Adrenal gland (tissue), 19 donors: ENCODE measurements at places on chromosomes 16 and 17. TPM values are rescaled to one million over a fixed set of nuclear protein-coding genes. Genes with fewer than 3 reads are reported as not detected.

The SLC35G6 gene
- not detected for total RNA-seq

The IL34 gene
- 58.8 TPM for total RNA-seq

The GRIN2A gene
- total RNA-seq, result not detected

The ZG16B gene
- 1.4 TPM for total RNA-seq

The BICDL2 gene
- total RNA-seq, result not detected

The C17orf78 gene
- total RNA-seq, result not detected

The SMIM5 gene
- 0.17 TPM for total RNA-seq

DNA sequence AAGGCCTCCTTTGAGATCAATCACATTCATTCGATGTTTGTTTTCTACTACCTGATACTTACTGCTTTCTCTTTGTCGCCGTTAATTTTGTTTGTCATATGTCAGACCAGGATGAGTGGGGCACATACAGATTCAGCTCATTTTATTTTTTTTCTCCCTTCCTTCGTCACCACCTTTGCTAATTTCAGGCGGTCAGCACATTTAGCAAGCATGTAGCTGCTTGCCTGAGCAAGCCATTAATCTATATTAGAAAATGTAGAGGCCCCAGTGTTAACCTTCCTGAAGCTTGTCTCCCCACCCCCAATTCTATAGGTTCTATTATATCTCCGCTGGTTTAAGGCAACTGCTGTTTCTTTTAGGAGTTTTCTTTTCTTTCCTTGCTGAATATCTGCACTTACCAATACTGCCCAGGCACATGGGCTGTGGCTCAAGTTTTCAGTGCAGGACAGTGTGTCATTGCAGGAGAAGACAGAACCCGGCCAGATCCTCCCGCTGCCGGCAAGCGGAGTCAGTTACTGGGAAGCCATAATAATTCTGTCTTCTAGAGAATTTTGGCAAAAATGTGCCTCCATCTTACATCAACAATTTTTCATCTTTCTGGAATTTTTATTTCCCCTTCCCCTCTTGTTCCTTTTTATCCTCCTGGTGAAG, 714.3 kb downstream of the WWOX start:
- DNase-seq, result no peak
- H3K4me3 ChIP-seq, result no peak overlapping the region
- H3K27ac ChIP-seq, result no peak overlapping the region

GRCh38 chr16:67265834-67266233, 13.5 kb upstream of the PLEKHG4 start:
- no peak overlapping the region for H3K4me3 ChIP-seq
- peaks cover 5% of the 10 kb centered on the region for H3K27me3 ChIP-seq
- no peaks in the 10 kb centered on the region for H3K36me3 ChIP-seq
- no peak overlapping the region for H3K27ac ChIP-seq

- no peak overlapping the region for H3K27ac ChIP-seq
- H3K4me3 ChIP-seq, result no peak overlapping the region
- no peaks in the 10 kb centered on the region for H3K4me1 ChIP-seq
- DNase-seq, result no peak
- no peaks in the 10 kb centered on the region for H3K36me3 ChIP-seq
Observed at GRCh38 chr17:60926466-60927183, 249.0 kb downstream of the BCAS3 start.

DNA sequence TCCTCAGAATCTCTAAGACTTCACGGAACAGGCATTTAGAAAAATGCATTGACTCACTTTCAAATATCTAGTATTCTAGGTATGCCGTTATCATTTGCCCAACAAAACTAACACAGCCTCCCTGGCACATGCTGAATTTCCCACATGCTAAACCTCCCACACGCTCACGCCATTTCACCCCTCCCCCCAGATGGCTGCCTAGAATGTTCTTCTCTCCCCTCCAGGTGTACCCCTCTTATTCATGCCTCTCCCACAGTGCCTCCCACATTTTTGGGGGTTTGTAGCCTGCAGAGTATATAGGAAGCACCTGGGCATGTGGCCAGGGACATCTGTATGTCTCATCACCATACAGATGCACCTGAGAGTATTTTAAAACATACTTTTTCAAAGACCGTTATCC, 38.2 kb upstream of the ICAM2 start:
- no peaks in the 10 kb centered on the region for H3K27me3 ChIP-seq
- H3K4me1 ChIP-seq, result peaks cover 29% of the 10 kb centered on the region
- H3K27ac ChIP-seq, result no peak overlapping the region
- no peaks in the 10 kb centered on the region for H3K36me3 ChIP-seq

DNA sequence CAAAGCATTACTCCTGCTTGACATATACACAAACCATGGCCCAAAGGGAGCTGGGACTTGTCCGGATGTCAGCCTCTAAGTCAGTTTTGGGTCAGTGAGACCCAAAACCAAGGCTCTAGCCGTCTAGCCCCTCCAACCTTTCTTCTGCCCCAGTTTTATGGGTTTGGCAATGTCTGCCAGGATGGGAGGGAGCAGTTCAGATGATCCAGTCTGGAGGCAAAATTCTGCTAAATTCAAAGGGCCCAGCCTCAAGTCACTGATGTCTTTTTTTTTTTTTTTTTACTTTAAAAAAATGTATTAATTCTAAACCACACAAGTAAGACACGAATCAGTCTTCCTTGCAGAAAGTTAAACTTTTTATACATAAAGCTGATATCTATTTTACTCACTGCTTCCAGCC, 8.6 kb downstream of the NLRC5 start:
- no peaks in the 10 kb centered on the region for H3K36me3 ChIP-seq
- no peak for DNase-seq
- no peaks in the 10 kb centered on the region for H3K4me1 ChIP-seq

GRCh38 chr17:12768255-12768654, 21.0 kb upstream of the ARHGAP44 start:
- no peaks in the 10 kb centered on the region for H3K4me1 ChIP-seq
- H3K27me3 ChIP-seq, result no peaks in the 10 kb centered on the region
- no peak for DNase-seq
- no peaks in the 10 kb centered on the region for H3K36me3 ChIP-seq
- no peak overlapping the region for H3K4me3 ChIP-seq

DNA sequence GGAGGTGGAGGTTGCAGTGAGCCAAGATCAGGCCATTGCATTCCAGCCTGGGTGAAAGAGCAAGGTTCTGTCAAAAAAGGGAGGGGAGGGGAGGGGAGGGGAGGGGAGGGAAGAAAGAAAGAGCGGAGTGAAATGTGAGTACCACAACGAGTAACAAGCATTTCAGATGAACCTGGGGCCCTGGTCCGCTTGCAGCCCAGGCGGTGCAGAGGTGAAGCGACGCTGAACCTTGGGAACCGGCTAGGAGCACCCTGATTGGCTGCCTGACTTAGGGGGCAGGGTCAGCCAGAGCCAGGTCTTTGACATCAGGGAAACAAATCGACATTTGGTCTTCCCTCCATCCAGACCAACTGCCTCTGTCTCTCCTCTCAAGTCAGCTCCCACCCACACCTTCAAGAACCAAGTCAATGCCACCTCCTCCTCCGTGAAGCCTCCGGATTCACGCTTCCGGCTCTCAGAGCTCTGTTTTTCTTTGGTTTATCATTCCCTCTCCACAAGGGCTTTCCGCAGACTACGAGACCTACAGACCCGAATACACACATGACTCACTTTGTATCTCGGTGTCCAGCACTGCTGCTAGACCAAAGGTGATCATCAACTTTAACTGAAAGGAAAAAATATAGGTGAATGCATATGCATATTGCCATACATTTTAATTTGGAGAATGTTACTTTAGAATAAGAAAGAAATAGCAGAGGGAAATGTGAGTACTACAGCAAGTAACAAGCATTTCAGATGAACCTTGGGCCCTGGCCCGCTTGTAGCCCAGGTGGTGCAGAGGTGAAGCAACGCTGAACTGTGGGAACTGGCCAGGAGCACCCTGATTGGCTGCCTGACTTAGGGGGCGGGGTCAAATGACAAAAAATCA, 19.3 kb downstream of the OR1F1 start:
- no peaks in the 10 kb centered on the region for H3K27me3 ChIP-seq
- H3K4me1 ChIP-seq, result no peaks in the 10 kb centered on the region
- H3K36me3 ChIP-seq, result no peaks in the 10 kb centered on the region
- no peak for DNase-seq
- no peak overlapping the region for H3K4me3 ChIP-seq
- no peak overlapping the region for H3K27ac ChIP-seq

DNA sequence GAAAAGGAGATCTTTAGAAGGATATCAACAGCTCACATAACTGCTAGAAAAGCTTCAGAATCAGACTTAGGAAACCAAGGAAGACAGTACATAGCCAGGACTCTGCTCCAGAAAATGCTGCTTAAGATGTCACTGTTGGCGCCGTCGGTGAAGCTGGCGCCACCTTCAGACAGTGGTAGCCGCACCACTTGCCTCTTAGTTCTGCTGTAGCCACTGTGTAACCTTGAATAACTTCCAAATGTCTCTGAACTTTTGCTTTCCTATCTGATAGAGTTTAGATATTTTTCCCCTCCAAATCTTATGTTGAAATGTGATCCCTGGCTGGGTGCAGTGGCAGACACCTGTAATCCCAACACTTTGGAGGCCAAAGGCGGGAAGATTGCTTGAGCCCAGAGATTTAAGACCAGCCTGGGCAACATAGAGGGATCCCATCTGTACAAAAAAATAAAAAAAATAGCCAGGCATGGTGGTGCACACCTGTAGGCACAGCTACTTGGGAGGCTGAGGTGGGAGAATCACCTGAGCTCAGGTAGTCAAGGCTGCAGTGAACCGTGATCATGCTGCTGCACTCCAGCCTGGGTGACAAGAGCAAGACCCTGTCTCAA, 6.3 kb upstream of the USP31 start:
- no peak overlapping the region for H3K27ac ChIP-seq
- no peak overlapping the region for H3K4me3 ChIP-seq
- DNase-seq, result peak; percentile 67

GRCh38 chr17:21164216-21164615, 37.5 kb downstream of the DHRS7B start:
- H3K4me3 ChIP-seq, result no peak overlapping the region
- no peaks in the 10 kb centered on the region for H3K27me3 ChIP-seq
- H3K4me1 ChIP-seq, result peaks cover 44% of the 10 kb centered on the region
- no peak overlapping the region for H3K27ac ChIP-seq

GRCh38 chr16:26649381-26650045, 417.2 kb upstream of the C16orf82 start:
- H3K36me3 ChIP-seq, result no peaks in the 10 kb centered on the region
- no peak overlapping the region for H3K4me3 ChIP-seq
- no peaks in the 10 kb centered on the region for H3K4me1 ChIP-seq
- no peak overlapping the region for H3K27ac ChIP-seq

DNA sequence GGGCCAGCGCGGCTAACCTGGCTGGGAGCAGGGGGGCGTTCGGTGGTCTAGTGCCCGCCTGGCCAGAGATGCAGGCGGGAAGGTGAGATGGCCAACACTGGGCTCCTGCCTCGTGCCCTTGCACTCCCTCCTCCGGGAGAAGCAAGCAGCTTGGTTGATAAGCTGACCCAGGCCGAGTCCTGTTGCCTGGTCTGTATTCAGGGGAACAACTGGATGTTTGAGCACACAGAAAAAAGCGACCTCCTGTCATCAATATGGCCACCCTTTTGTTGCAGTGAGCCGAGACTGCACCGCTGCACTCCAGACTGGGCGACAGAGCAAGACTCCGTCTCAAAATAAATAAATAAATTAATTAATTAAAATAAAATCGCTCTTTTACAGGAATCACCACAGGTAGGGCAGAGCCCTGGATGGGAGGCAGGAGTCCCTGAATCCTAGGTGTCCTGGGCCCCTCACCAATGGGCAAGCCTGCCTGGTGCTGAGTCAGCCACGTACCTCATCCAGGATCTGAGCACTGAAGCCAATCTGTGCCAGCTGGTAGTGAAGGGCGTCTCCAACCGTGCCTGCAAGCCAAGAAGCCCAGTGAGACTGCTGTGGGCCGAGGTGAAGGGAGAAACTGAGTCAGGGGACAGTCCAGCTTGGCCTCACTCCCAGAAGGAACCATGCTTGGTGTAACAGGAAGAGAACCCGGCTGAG, 31.8 kb downstream of the HASPIN start:
- H3K4me3 ChIP-seq, result peak overlapping the region; percentile 36
- H3K27me3 ChIP-seq, result no peaks in the 10 kb centered on the region
- no peak overlapping the region for H3K27ac ChIP-seq

GRCh38 chr16:3459401-3460090, 16.1 kb downstream of the NAA60 start:
- no peak overlapping the region for H3K27ac ChIP-seq
- peaks cover 63% of the 10 kb centered on the region for H3K4me1 ChIP-seq
- H3K36me3 ChIP-seq, result no peaks in the 10 kb centered on the region
- H3K4me3 ChIP-seq, result no peak overlapping the region
- H3K27me3 ChIP-seq, result no peaks in the 10 kb centered on the region
- peak; percentile 39 for DNase-seq

- no peak overlapping the region for H3K4me3 ChIP-seq
- no peaks in the 10 kb centered on the region for H3K4me1 ChIP-seq
- no peaks in the 10 kb centered on the region for H3K27me3 ChIP-seq
- no peaks in the 10 kb centered on the region for H3K36me3 ChIP-seq
- no peak for DNase-seq
- H3K27ac ChIP-seq, result no peak overlapping the region
Observed at GRCh38 chr16:87836844-87837581, 32.3 kb downstream of the SLC7A5 start.

DNA sequence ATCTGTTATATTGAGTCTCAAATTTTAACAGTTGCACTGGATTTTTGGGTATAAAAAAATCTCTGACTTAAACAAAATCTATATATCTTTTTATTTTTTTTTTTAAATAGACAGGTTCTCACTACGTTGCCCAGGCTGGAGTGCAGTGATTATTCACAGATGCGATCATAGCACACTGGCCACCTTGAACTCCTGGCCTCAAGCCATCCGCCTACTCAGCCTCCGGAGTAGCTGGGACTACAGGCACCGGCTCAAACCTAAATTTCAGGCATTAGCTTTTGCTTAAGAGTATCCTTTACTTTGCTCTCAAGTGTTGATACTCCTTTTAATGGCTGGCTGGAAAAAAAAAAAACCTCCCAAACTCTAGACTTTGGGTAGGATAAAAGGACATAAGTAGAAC, 61.6 kb downstream of the RPGRIP1L start:
- no peaks in the 10 kb centered on the region for H3K27me3 ChIP-seq
- no peaks in the 10 kb centered on the region for H3K4me1 ChIP-seq
- no peaks in the 10 kb centered on the region for H3K36me3 ChIP-seq
- peak; percentile 67 for DNase-seq
- H3K4me3 ChIP-seq, result no peak overlapping the region
- H3K27ac ChIP-seq, result no peak overlapping the region

DNA sequence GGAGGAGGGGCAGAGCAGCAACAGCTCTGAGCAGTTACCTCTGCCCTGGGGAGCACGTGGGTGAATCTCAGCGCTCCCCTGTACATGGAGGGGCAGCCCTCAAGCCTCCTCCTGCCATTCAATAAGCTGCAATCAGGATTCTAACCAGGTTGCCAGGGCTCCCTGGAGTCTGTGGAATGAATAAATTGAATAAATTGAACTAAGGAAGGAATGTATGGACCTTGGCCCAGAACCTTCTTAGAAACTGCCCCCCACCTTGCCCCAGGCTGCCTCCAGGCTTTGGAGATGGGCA, 1.6 kb upstream of the CDH16 start:
- no peak for DNase-seq
- peaks cover 8% of the 10 kb centered on the region for H3K4me1 ChIP-seq
- H3K36me3 ChIP-seq, result no peaks in the 10 kb centered on the region
- H3K27ac ChIP-seq, result no peak overlapping the region
- no peaks in the 10 kb centered on the region for H3K27me3 ChIP-seq
